ENCODE measurements at places on chromosomes 12 and 14. TPM values are rescaled to one million over a fixed set of nuclear protein-coding genes. Genes with fewer than 3 reads are reported as not detected.

The CCDC38 gene
- not detected for total RNA-seq

The MUCL1 gene
- total RNA-seq: 4,156 TPM

The FBXW8 gene
- total RNA-seq: 22.3 TPM

DNA sequence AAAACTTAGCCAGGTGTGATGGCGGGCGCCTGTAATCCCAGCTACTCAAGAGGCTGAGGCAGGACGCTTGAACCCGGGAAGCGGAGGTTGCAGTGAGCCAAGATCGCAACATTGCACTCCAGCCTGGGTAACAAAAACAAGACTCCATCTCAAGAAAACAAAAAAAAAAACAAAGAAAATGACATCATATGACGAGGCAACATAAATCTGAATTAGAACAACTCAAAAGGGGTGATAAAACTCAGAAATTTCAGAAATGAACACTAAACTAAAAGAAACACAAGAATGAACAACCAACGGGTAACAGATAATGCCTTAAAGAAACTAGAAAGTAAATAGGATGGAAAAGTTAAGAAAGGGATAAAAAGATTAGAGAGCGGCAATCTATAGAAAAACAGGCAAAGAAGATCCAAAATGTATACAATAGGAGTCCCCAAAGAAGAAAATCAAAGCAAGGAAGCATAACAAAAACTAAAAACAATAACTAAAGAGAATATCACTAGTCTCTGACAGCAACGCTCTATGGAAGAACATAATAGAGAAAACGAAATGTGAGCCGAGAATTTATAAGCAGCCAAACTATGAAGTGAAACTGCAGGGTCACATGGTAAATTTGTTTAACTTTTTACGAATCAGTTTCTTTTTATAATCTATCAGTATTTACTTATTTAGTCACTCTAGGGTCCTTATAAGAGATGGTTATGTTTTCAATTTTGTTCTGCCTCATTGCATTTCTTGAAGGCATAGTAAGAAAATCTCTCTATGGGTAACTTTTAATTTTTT is 45.7 kb downstream of the SPPL3 start:
- H3K4me1 ChIP-seq: no peaks in the 10 kb centered on the region
- no peak overlapping the region for H3K27ac ChIP-seq
- DNase-seq: no peak
- H3K4me3 ChIP-seq: no peak overlapping the region
- H3K27me3 ChIP-seq: no peaks in the 10 kb centered on the region

- H3K4me1 ChIP-seq: peaks cover 9% of the 10 kb centered on the region
- H3K4me3 ChIP-seq: no peak overlapping the region
- H3K36me3 ChIP-seq: no peaks in the 10 kb centered on the region
- H3K27me3 ChIP-seq: no peaks in the 10 kb centered on the region
- peak overlapping the region; percentile 85 for H3K27ac ChIP-seq
Observed at GRCh38 chr14:103118018-103118662, 5.1 kb upstream of the TNFAIP2 start.

GRCh38 chr12:30546121-30546520 is 149.5 kb downstream of the IPO8 start:
- H3K4me1 ChIP-seq: no peaks in the 10 kb centered on the region
- H3K36me3 ChIP-seq: no peaks in the 10 kb centered on the region
- no peak for DNase-seq
- no peak overlapping the region for H3K27ac ChIP-seq
- H3K4me3 ChIP-seq: no peak overlapping the region

DNA sequence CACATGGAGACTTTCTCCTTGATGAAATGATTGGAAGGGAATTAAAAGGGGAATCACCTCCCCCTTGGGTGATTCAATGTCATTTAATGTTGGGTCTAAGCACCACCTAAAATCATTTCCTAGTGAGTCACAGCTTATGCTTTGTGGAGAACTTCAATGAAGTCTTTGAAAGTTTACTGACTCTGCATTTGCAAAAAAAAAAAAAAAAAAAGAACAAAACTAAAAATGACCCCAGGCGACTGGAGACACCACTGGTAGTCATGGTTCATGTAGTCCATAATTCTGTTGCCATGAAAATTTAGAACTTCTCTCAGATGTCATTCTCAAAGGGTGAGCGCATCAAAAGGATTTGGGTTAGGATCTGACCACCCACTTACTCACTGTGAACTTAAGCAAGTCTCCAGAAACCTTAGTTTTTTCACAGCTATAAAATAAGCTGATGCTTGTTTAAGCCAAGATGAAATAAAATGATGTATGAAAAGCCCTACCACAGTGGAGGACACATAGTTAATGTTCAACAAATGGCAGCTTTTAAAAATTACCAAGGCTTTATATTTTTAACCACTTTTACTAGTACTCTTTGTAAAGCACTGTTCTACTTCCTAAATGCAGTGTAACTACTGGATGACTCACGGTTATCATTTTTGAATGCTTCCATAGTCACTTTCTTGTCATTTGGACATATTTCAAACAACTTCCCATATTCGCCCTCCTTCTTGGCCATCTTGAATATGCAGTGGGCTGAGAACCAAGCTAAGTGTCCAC is 18.1 kb upstream of the KSR2 start:
- DNase-seq: no peak
- H3K27me3 ChIP-seq: no peaks in the 10 kb centered on the region
- no peak overlapping the region for H3K4me3 ChIP-seq
- no peak overlapping the region for H3K27ac ChIP-seq
- H3K4me1 ChIP-seq: no peaks in the 10 kb centered on the region
- H3K36me3 ChIP-seq: no peaks in the 10 kb centered on the region

- peaks cover 6% of the 10 kb centered on the region for H3K4me1 ChIP-seq
- no peaks in the 10 kb centered on the region for H3K36me3 ChIP-seq
- no peaks in the 10 kb centered on the region for H3K27me3 ChIP-seq
- H3K27ac ChIP-seq: peak overlapping the region; percentile 22
Observed at GRCh38 chr14:31994391-31995033, 82.6 kb upstream of the ARHGAP5 start.

GRCh38 chr14:99538275-99538674 is 57.1 kb downstream of the CCNK start:
- H3K4me3 ChIP-seq: no peak overlapping the region
- no peaks in the 10 kb centered on the region for H3K27me3 ChIP-seq
- no peak overlapping the region for H3K27ac ChIP-seq
- no peaks in the 10 kb centered on the region for H3K36me3 ChIP-seq
- DNase-seq: no peak

DNA sequence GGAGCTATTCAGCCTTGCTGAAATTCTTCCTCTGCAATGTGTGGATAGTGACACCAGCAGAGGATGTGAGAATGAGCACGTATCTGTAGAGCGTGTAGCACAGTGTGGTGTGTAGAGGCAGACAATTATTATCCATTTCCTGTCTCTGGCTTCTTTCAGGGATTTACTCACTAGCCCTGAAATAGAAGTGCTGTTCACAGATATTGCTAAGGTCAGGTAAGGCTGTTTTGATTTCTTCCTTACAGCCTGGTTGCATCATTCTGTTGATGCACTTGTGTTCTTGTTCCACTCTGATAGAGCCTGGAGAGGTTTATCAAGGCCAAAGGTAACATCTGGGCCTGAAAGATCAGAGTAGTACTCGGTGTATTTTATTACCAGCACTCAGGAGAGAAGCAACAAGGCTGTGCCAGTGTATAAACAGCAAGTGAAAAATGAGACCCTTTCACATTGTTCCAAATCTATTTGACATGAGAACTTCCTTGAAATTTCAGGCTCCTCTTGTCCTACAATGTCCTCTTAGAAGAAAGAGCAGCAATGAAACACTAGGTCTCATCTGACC is 16.7 kb downstream of the ARG2 start:
- no peaks in the 10 kb centered on the region for H3K4me1 ChIP-seq
- H3K36me3 ChIP-seq: no peaks in the 10 kb centered on the region
- H3K27me3 ChIP-seq: no peaks in the 10 kb centered on the region

DNA sequence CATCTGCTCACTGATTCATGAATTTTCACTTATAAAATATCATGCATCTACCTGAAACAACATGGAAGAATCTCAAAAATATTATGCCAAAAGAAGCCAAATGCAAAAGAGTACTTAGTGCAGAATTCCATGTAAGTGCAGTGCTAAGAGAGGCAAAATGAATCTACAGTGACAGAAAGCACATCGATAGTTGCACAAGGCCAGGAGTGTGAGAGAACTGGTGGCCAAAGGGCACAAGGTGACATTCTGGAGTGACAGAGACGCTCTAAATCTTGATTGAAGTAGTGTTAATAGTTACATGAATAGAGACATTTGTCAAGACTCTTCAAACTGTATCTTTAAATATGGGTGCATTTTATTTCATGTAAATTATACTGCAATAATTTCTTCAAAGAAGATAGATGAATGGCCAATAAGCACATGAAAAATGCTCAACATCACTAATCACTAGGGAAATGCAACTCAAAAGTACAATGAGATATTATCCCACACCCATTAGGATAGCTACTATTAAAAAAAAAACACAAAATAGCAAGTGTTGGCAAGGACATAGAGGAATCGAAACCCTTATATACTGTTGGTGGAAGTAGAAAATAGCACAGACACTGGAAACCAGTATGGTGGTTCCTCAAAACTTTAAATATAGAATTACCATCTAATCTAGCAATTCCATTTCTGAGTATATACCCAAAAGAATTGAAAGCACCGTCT is 71.7 kb upstream of the KICS2 start:
- no peak for DNase-seq
- no peak overlapping the region for H3K4me3 ChIP-seq
- H3K27me3 ChIP-seq: no peaks in the 10 kb centered on the region
- no peaks in the 10 kb centered on the region for H3K4me1 ChIP-seq

- no peaks in the 10 kb centered on the region for H3K27me3 ChIP-seq
- H3K36me3 ChIP-seq: no peaks in the 10 kb centered on the region
- H3K27ac ChIP-seq: no peak overlapping the region
Observed at GRCh38 chr14:54929556-54929955, 26.9 kb upstream of the GCH1 start.
